ENCODE measurements at places on chromosomes 7 and 10.

DNA sequence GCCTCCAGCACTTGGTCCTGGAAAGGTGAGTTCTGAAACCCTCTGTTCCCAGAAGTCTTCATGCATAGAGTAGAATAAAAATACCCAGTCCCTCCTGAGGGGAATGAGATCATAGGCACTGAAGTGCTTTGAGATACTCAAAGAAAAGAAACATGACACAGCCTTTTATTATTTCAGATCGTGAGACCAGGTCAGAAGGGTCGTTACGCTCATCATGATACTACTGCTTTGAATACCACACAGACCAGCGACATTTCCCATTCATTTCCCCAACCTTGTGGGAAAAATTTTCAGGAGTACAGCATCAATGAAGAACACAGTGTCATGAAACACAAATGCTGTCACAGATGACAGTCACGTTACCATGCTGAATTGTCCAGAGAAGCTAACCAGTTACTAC, 15.0 kb downstream of the CLRN3 start:
- no peak for DNase-seq

DNA sequence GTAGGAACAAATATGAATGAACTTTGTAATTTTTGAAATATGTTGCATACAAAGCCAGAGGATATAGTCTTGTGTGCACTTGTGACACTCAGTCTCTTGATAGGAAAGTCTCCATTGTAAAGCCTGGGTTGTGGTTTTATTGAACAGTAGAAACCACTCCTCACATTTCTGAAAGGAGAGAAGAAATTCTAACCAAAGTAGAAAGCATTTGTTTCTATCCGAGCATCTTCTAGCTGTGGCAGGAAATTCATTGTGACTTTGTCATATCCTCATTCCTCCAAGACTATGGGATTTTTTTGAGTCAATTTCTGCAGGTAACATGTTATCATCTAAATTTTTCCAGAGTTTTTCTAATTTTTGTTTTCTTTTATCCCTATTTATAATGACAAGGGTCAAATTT, 55.5 kb upstream of the NCF1 start:
- DNase-seq: no peak

DNA sequence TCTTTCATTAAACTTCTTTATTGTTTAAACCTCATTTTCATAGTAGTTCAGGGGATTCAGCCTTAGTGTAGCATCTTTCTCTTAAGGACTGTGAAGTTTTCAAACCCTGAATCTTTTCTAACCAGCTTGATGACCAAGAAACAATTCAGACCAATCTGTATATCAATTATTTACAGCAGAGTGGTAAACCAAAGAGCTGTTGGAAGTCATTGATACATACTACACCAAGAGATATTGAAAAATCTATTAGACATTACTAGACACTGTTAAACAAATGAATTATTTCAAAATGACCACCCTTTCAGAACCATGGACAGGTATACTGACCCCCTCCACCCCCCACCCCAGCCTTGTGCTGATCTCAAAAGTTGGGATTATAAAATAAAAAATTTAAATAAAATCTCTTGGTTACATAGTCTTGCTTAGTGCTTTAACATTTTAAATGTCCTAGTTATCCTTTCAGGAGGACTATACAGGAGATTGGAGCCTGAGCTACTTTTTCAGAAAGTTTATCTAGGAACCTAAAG, 143.9 kb upstream of the LSM8 start:
- DNase-seq: no peak

DNA sequence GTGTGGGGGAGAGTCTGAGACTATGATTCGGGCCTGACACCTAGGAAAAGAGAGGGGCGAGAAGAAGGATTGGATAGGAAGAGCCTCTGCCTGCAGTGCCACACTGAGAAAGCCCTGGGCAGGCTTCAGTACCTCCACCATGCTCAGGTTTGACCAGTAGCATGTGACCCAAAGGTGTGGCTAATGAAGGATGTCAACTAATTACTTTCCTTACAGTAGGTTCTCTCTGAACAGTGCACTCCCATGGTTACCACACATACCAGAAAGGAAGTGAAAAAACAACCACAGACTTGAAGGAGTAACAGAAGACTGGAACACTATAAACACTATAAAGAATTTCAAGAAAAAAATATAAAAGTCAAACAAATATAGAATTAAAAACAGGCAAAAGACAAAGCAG, 46.2 kb downstream of the SEM1 start:
- DNase-seq: no peak

DNA sequence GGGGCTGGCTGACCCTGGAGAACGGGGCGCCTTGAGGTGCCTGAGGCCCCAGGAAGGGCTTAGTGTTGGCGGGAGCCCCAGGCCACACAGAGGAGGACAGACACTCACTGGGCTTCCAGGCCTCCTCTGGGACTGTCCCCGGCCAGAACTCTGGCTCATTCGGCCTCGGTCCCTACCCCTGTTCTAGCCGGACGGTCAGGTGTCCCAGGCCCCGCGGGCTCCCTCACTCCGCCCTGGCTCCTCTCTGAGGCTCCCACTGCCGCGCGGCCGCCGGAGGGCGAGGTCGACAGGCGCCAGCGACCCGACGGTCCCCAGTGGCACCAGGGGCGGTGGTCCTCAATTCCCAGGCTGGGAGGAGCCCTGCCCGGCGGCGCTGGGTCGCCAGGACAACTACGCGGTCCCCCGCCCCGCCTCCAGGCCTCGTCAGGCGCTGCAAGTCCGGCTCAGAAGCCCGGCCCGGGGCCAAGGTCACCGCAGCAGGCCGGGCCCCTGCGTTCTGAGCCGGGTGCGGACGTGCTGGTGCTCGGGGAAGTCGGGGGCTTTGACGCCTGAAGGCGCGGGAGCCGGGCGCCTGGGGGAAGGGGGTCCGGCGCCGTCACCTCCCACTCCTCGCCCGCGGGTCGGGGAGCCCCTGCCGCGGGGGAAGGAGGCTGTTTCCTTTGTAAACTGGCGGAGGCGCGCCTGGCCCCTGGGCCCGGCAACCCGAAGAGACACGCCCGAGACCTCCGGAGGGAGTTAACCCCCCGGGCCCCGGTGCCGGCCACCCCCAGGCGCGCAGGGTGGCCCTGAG, 1.1 kb upstream of the PWWP2B start:
- DNase-seq: no peak
